Endodermal cell (in vitro differentiated cells): ENCODE measurements at places on chromosomes 1 and 21. TPM values are rescaled to one million over a fixed set of nuclear protein-coding genes. Genes with fewer than 3 reads are reported as not detected.

DNA sequence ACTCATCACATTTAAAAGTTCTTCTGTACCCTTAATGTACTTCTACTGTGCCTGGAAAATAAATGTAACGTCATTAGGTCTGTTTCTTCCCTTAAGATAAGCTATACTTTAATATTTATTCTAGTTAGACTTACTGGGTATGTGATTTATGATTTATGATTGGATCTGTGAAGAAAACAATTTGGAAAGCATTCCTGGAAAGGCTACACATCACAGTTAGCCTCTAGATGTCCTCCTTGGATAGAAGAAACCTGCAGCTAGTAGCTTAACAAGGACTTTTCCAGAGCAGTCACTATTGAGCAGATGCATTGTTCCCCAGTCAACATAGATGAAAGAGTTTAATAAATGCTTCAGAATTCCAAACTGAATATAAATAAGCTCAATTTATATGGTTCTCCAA, 22.2 kb upstream of the ABL2 start:
- H3K4me3 ChIP-seq: no peak overlapping the region
- H3K36me3 ChIP-seq: no peaks in the 10 kb centered on the region
- H3K27ac ChIP-seq: no peak overlapping the region
- H3K27me3 ChIP-seq: no peaks in the 10 kb centered on the region
- no peak for DNase-seq

The HTR1D gene
- total RNA-seq: 3.0 and 4.1 TPM in 2 replicates

The HNRNPCL2 gene
- total RNA-seq: not detected in 2 replicates

GRCh38 chr21:20445971-20446370, 552.2 kb upstream of the NCAM2 start:
- no peaks in the 10 kb centered on the region for H3K4me1 ChIP-seq
- no peaks in the 10 kb centered on the region for H3K27me3 ChIP-seq
- no peak overlapping the region for H3K4me3 ChIP-seq

- DNase-seq: peak; percentile 79
- H3K27ac ChIP-seq: no peak overlapping the region
- peaks cover 61% of the 10 kb centered on the region for H3K27me3 ChIP-seq
- H3K4me1 ChIP-seq: peaks cover 3% of the 10 kb centered on the region
- H3K36me3 ChIP-seq: no peaks in the 10 kb centered on the region
Measured at GRCh38 chr1:99005537-99005942, 879 bp upstream of the PLPPR5 start.

DNA sequence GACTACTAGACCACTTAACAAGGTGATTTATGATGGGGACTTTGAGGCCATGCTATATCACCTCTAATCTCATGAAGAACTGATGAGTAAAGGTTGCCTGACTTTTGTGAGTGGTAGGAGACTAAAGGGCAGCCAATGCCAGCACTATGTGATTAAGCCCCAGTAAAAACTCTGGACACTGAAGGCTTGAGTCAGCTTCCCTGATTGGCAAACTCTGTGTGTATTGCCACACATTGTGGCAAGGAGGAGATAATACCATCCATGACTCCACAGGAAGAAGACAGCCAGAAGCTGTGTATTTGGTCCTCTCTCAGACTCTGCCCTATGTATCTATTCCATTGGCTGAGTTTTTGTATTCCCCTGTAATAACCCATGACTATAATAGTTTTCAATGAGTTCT, 413.3 kb upstream of the ZRANB2 start:
- no peaks in the 10 kb centered on the region for H3K4me1 ChIP-seq
- no peak for DNase-seq
- no peak overlapping the region for H3K27ac ChIP-seq
- no peak overlapping the region for H3K4me3 ChIP-seq
- no peaks in the 10 kb centered on the region for H3K36me3 ChIP-seq

DNA sequence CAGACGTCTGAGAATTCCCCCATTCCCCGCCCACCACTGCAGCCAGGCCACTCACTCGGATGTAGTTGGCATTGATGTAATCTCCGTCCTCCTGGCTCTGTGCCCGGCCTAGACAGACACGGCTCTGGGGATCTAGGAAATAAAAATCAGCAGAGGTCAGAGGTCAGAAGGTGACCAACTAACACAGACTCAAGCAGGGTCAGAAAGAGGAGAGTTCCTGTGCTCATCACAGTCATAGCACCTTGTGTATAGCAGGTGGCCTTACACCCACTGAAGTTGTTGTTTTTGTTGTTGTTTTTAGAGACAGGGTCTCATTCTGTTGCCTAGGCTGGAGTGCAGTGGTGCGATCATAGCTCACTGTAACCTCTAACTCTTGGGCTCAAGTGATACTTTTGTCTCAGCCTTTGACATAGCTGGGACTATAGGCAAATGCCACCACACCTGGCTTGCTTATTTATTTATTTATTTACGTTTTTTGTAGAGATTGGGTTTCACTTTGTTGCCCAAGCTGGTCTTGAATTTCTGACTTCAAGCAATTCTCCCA, 4.9 kb downstream of the PTPN7 start:
- no peaks in the 10 kb centered on the region for H3K4me1 ChIP-seq
- no peaks in the 10 kb centered on the region for H3K36me3 ChIP-seq
- DNase-seq: no peak
- no peak overlapping the region for H3K27ac ChIP-seq

DNA sequence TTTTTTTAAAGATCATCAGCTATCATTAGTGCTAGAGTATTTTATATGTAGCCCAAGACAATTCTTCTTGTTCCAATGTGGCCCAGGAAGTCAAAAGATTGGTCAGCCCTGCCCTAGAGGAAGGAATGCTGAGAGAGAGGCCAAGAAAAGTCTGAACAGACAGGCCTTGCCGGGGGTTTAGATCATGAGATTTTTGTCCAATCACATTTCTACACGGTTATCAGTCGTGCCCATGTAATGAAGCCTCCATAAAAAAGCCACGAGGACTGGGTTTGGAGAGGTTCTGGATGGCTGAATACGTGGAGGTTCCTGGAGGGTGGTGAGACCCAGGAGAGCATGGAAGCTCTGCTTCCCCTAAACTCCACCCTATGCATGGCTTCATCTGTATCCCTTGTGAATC, 24.3 kb upstream of the ENO1 start:
- H3K27me3 ChIP-seq: no peaks in the 10 kb centered on the region
- no peak overlapping the region for H3K4me3 ChIP-seq
- no peak for DNase-seq
- no peak overlapping the region for H3K27ac ChIP-seq

DNA sequence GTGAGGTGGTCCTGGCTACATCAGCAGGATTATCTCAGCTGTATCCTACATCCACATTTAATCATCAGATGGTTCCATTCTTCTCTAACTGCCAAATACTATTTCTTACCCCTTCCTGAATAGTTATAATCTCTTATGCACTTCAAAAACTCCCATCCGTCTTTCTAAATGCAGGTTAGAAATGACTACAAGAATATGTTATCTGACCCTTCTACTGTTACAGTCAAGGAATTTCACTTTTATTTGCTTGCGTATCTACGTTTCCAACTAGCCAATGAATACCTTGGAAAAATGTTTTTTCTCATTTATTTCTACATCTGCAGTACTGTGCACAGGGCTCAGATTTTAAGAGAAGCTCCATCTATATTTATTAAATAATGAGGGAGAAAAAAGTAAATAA, 709.9 kb downstream of the KCNT2 start:
- H3K27me3 ChIP-seq: no peaks in the 10 kb centered on the region
- H3K27ac ChIP-seq: no peak overlapping the region
- DNase-seq: no peak
- no peaks in the 10 kb centered on the region for H3K36me3 ChIP-seq

The OR10J1 gene
- total RNA-seq: not detected in 2 replicates

DNA sequence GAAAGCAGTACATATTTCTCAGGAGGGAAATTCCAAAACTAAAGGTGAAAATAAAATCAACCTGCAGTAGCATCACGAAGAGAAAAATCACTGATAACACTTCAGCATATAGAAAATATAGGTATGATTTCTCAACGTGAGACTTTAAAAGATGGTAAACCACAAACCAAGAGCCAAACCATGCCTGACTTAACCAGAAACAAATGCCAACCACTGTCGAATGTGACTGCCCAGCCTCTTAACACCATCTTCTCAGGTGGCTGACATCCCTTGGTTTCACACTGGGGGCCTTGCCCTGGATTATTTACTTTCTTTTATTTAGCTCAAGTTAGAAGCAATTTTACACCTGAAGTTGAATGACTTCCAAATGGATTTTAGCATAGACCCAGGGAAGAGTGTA, 10.1 kb downstream of the HMGCS2 start:
- no peaks in the 10 kb centered on the region for H3K36me3 ChIP-seq
- no peak for DNase-seq
- H3K27ac ChIP-seq: no peak overlapping the region

- H3K27me3 ChIP-seq: no peaks in the 10 kb centered on the region
- no peak for DNase-seq
- no peaks in the 10 kb centered on the region for H3K4me1 ChIP-seq
- no peak overlapping the region for H3K4me3 ChIP-seq
- H3K36me3 ChIP-seq: no peaks in the 10 kb centered on the region
Measured at GRCh38 chr21:16159213-16159970, 429.6 kb downstream of the USP25 start.

GRCh38 chr1:240343966-240344365, 252.3 kb downstream of the FMN2 start:
- no peak for DNase-seq
- no peak overlapping the region for H3K27ac ChIP-seq
- no peak overlapping the region for H3K4me3 ChIP-seq
- H3K27me3 ChIP-seq: no peaks in the 10 kb centered on the region
- peaks cover 48% of the 10 kb centered on the region for H3K36me3 ChIP-seq

- peak overlapping the region; percentile 32 for H3K27ac ChIP-seq
- H3K36me3 ChIP-seq: peaks cover 28% of the 10 kb centered on the region
- no peak overlapping the region for H3K4me3 ChIP-seq
- DNase-seq: peak; percentile 74
- H3K27me3 ChIP-seq: no peaks in the 10 kb centered on the region
Measured at GRCh38 chr1:45327644-45328515, 1.2 kb downstream of the HPDL start.

- no peak overlapping the region for H3K27ac ChIP-seq
- no peaks in the 10 kb centered on the region for H3K36me3 ChIP-seq
- no peaks in the 10 kb centered on the region for H3K4me1 ChIP-seq
Measured at GRCh38 chr1:110294308-110294707, 44.9 kb upstream of the RBM15 start.

The FPGT gene
- total RNA-seq: 11.9 to 13.7 TPM (median 12.4 TPM) in 3 replicates

DNA sequence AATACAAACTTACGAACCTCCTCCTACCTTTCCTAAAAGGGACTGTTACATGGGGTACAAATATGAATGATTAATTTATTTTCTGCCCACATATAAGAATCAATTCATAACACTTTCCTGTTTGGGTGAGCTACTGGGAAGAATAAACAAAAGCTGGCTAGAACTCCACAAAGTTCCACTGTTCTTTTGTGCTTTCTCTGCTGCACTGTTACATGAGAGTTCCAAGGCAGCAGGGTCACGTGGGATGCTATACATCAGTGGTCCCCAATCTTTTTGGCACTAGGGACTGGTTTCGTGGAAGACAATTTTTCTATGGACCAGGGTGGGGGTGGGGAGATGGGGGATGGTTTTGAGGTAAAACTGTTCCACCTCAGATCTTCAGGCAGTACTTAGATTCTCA, 2.2 kb upstream of the ANGPTL7 start:
- no peaks in the 10 kb centered on the region for H3K4me1 ChIP-seq
- H3K36me3 ChIP-seq: peaks cover 72% of the 10 kb centered on the region
- H3K27ac ChIP-seq: no peak overlapping the region
- DNase-seq: no peak
- H3K4me3 ChIP-seq: no peak overlapping the region

- peaks cover 1% of the 10 kb centered on the region for H3K4me1 ChIP-seq
- H3K4me3 ChIP-seq: no peak overlapping the region
- no peak overlapping the region for H3K27ac ChIP-seq
- H3K27me3 ChIP-seq: no peaks in the 10 kb centered on the region
Measured at GRCh38 chr1:43853161-43853921, 80.3 kb upstream of the ARTN start.

The MATN1 gene
- 0.18 TPM in 1 of 2 replicates, not detected in the other for total RNA-seq

The TSPEAR gene
- 6.0 to 15.3 TPM (median 6.1 TPM) in 3 replicates for total RNA-seq

The KCND3 gene
- total RNA-seq: 0.07 and 0.13 TPM in 2 replicates

DNA sequence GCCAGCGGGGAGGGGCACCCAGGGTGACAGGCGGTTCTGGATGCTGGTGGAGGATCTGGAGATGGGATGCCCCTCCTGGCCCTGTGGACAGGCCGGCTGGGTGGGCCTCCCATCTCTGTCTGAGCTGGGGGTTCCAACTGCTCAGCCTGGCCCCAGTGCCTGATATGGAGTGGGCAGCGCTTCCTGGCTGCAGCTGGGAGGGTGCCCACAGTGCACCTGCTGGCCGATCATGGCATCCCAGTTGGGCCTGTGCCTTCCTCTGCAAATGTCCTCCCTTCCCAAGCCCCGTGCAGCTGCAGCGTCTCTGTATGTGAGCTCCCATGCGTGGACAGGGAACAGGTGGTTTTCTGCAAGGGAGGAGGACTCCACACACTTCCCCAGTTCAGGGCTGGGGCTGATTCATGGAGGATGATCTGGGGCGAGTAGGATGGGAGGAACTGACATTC, 2.1 kb downstream of the PFKL start:
- peak overlapping the region; percentile 89 for H3K4me3 ChIP-seq
- peaks cover 13% of the 10 kb centered on the region for H3K4me1 ChIP-seq
- H3K27me3 ChIP-seq: no peaks in the 10 kb centered on the region

The WDR64 gene
- not detected in 3 replicates for total RNA-seq
